Panc1 (cell line): ENCODE measurements at places on chromosomes 12 and 14.

DNA sequence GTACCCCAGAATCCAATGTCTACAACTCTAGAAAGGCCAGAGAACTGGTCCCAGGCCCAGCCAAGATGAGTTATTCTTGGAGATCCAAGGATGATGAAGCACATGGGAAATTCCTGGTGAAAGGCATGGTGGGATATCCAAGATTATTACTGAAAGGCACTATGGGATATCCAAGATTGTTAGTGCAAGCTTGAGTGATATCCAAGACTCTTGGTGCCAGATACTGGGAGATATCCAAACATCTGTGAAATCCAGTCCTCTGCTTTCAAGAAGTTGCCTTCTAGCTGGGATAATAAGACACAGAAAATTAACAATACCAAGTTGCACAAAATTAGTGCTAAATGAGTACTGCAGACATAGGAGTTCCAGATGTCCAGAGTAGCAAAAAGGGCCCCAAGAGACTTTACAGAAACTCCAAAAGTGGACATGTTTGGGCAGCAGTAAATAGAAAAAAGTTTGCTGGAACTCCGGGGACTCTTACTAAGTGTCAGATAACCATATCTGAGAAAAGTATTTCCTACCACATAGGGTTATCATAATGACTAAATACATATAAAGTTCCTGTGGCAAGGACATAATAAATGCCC is 34.6 kb downstream of the PHLDA1 start:
- no peak for DNase-seq

GRCh38 chr14:61753631-61754030 is 8.6 kb upstream of the SNAPC1 start:
- no peak for DNase-seq

GRCh38 chr14:73612339-73613045 is at the start of gene ACOT6:
TSS of gene ACOT6 (plus strand) at chr14:73612517. CDS start at chr14:73612572, 55 bp downstream.
- no peak for DNase-seq

- DNase-seq = no peak
These were observed 43.0 kb downstream of the ITPR2 start for GRCh38 chr12:26789731-26790644.

DNA sequence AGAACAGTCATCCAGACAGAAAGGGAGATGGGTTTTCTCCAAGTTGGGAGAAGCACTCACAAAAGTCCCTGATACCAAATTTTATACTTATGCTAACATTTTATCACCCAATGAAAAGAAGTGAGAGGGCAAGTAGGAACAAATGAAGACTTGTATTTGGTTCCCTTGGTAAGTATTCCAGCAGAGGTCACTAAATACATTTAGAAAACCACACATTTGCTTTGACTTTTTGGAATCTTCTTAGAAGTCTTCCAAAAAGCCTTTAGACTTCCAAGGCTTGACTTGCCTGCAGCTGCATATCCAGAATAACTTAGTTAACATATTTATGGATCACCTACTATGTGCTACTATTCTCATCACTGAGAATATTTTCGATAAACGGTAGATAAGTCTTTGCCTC is 3.1 kb upstream of the GYS2 start:
- no peak for DNase-seq

GRCh38 chr14:20035449-20035848 is 389 bp downstream of the OR4K13 start:
- DNase-seq = no peak

DNA sequence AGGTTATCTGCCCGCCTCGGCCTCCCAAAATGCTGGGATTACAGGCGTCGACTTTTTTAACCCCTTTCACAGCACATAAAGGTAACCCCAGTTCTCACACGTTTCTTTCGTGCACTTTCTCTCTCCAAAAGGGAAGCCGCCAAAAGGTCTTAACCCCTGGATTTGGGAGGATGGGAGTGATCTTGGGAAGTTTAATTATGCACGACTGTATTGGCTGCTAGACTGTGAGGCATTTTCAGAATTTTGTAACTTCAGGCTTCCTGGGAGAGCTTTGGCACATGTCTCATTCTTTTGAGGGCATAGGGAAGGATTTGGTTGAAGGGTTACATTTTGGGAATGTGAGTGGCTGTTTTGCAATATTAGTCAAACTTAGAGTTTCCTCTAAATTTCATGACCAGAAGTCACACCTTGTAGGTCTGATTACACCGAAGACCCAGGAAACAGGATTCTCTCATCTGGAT is 1.4 kb upstream of the SMARCC2 start:
- no peak for DNase-seq

- no peak for DNase-seq
These were observed 12.5 kb upstream of the ANAPC5 start for GRCh38 chr12:121364683-121365121.

DNA sequence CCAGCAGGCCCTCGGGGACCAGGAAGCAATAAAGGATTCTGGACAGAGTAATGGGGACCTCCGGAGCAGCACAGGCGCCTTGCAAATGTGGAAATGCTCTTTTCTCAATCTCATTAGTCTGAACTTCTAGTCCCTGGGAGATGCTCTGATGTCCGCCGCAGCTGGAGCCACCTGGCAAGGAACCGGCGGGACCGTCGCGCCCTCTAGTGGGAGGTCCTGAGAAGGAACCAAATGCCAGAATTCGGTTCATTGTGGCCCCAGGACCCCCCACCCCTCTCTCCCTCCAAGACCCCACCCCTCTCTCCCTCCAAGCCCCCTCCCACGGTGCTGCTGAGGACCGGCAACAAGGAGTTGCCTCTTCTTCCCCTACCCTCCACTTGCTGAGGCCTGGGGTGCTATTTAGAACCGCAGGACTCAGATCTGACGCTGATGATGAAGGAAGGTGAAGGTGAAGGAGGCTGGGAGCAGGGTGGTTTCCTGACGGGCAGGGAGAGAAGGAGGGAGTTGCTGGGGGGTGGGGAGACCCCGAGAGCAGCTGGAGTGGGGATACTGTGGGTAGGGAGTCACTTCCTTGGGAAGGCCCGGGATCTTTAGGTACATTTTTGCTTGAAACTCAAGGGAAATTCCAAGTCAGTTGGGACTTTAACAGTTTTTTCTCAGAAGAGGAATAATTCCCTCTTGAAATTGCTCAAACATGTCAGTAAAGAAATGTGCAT is 42.5 kb downstream of the SMIM41 start:
- no peak for DNase-seq

DNA sequence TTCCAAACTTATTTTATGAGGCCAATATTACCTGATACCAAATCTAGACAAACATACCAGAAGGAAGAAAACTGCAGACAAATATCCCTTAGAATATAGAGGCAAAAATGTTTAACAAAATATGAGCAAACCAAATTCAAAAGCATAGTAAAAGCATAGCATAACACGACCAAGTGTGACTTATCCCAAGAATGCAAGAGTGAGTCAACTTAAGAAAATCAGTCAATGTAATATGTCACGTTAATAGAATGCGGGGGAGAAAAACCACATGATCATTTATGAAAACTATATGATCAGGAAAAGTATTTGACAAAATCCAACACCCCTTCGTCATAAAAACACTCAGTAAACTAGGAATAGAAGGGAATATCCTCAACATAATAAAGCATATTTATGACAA is 217.3 kb downstream of the ADGRD1 start:
- no peak for DNase-seq

GRCh38 chr14:61280092-61280525 is 1.0 kb downstream of the TMEM30B start:
- no peak for DNase-seq

DNA sequence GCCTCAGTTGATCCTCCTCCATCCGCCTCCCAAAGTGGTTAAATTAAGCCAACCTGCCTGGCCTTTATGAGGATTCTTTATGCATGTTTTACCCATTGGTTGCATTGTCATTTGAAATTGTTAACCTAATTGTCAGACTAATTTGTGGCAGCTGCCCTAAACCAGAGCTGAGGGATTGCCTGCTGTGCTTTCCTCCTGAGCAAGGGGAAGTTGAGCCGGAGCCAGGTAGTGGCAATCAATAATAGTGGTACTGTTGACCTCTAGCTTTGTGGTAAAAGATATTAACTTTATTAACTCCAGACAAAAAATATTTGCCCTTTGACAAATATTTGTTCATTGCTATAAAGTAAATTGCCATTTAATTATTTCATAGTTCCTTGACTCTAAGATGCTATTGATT is 5.6 kb upstream of the HEBP1 start:
- no peak for DNase-seq

GRCh38 chr12:61713121-61713520 is 547.1 kb upstream of the USP15 start:
- DNase-seq = no peak

DNA sequence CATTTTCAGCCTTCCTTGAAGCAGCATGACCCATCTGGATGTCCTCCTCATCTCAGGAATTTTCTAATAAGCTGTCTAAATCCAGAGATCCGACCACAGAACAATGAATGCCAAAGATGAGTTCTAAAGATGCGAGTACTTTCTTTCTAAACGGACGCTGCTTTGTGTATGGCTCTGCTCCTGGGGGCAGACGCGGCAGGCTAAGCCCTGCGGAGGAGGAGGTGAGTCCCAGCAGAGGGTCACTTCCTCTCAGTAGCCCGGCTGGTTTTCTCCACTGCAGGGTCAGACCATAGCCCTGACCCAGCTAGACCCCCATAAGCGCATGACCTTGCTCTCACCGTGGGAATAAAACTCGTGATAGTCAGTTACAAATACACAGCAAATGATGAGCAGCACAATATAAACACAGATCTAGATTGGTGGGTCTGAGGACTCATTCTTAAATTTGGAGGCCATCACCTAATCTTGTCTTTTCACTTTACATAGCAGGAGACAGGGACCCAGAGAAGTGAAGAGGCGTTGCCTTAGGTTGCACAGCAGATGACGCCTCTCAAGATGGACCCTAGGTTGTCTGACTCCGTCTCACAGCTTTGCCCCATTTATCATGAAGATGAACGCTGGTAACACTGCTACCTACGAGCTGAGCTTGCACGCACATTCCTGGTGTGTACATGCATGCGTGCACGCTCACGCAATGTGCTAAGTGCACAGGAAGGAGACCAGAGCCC is 16.6 kb downstream of the SSH1 start:
- no peak for DNase-seq

GRCh38 chr12:4211372-4211771 is 62.2 kb upstream of the CCND2 start:
- DNase-seq = no peak

GRCh38 chr14:41604721-41605531 is 1.8 kb upstream of the LRFN5 start:
- no peak for DNase-seq

DNA sequence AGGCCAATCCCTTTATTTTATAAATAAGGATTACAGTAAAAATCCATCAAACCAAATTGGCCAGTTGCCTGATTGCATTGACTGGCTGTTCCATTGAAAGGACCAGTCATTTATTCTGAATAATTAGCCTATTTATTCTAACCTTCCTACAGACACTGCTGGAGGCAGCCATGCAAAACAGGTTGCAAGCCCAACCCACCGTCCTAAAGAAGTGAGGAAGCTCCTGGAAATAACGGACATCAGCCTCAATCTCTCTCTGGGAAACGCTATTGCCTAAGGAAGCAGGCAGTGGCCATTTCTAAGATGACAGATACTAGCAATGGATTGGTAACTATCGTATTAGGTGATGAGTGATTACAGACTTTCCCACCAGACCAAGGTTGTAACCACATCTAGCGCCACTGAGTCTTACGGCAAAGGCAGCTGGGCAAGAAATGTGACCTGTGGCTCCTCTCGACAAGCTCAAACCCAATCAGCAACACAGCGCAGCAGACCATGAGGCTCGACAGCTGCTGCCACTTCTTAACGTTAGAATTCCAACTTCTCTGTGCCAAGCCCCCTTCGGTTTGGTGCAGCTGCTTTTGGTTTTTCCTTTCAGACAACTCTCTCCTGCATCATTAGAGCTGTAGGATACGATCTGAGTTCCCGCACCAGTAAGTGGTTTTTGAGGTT is 134.2 kb downstream of the KCNK10 start:
- no peak for DNase-seq

GRCh38 chr12:13079440-13079906 is 24.0 kb downstream of the GSG1 start:
- DNase-seq = no peak

GRCh38 chr14:58771016-58771415 is 133.3 kb downstream of the DACT1 start:
- no peak for DNase-seq

GRCh38 chr14:95496690-95497259 is 19.7 kb downstream of the SYNE3 start:
- no peak for DNase-seq

DNA sequence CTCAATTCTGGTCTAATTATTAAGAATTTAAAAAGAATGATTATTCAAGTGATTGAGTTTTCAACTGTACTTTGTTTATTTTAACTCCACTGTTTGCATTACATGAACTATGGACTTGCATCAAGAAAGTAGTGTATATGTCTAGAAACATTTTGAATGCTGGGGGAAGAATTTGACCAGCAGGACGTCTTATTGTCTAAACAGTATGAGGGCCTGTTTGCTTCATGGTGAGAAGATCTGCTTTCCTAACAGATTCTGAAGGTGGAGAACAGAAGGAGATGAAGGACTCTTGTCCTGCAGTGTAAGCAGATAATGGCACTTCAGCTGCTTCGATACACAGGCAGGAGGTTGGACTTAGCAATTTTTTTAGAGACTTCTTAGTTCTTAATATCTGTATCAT is 176.0 kb downstream of the DACT1 start:
- DNase-seq = no peak

GRCh38 chr12:97616946-97617345 is 154.3 kb downstream of the RMST start:
- DNase-seq = no peak

GRCh38 chr12:96720363-96720705 is 186.7 kb upstream of the NEDD1 start:
- no peak for DNase-seq

- no peak for DNase-seq
These were observed 146.1 kb downstream of the KITLG start for GRCh38 chr12:88433997-88434703.

DNA sequence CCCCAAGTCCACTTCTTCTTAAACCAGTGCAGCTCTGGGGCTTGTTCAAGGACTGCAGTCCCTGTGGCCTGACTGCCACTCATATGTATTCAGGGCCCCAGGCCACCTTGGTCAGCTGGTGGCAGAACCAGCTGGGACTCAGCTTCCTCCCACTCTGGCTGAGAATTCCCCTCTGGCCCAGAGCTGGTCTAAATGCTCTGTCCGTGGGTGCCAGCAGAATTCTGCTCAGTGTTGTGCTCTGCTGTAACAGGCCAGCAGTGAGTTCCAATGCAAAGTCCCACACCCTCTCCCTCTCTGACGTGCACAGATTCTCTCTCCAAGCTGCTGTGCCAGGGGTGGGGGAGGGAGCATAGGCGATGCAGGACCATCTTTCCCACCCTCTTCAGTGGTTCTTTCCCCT is 210.4 kb upstream of the RGS6 start:
- DNase-seq = no peak

- DNase-seq = no peak
These were observed 130.3 kb downstream of the PTPN11 start for GRCh38 chr12:112549031-112549430.

GRCh38 chr12:83850531-83850930 is 1062.1 kb downstream of the SLC6A15 start:
- DNase-seq = no peak

GRCh38 chr14:75236901-75237419 is 41.7 kb upstream of the FOS start:
- DNase-seq = no peak

- DNase-seq = no peak
These were observed 43.5 kb downstream of the CKAP4 start for GRCh38 chr12:106204312-106204711.

- no peak for DNase-seq
These were observed 6.3 kb downstream of the RFLNA start for GRCh38 chr12:124301084-124301654.
